ENCODE measurements at places on chromosomes 2 and 18.
A peak's percentile ranks its signal among the peaks of the same experiment; 100 is the strongest.

- DNase-seq = no peak
These were observed 94.1 kb downstream of the FHOD3 start for GRCh38 chr18:36391426-36392145.

DNA sequence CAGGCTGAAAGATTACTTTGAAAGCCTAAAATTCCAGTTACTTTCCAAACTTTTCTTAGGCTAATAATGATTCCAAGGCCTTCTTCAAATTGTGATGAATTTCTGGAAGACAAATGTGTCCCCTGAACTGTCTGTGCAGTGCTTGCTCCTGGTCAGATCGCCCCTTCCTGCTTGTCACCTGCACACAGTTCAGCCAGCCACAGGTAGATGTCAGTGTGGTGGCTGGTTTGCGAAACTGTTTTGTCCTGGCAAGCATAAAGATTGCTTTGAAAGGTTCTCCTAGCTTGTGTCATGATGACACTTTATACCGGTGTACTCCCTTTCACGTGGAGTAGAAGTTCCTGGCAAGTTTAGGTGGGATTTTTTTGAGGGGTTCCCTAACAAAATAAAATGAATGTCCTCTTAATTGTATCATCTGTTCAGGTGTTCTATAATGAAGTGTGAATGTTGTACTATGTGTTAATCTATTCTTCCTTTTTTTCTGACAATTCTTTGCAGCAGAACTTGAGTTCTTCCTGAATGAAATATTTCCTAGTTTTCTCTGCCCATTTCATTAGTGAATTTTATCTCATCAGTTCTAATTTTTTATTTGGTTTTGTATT lies 298.8 kb downstream of the ZNF407 start:
- DNase-seq = peak; percentile 53

GRCh38 chr18:48531908-48532307 lies 6.9 kb upstream of the CTIF start:
- DNase-seq = no peak

GRCh38 chr2:168652997-168653921 lies 149.2 kb upstream of the NOSTRIN start:
- DNase-seq = no peak

- DNase-seq = no peak
These were observed 10.7 kb upstream of the ADCY3 start for GRCh38 chr2:24930768-24931167.

GRCh38 chr18:32550963-32551362 lies 80.3 kb upstream of the GAREM1 start:
- no peak for DNase-seq
